Thymus (tissue), 14 donors: ENCODE measurements at places on chromosomes 5 and 9. TPM values are rescaled to one million over a fixed set of nuclear protein-coding genes. Genes with fewer than 3 reads are reported as not detected.

The GARIN3 gene
- not detected for polyA plus RNA-seq

- DNase-seq, result no peak
Measured at GRCh38 chr5:2735996-2736395, 15.5 kb downstream of the IRX2 start.

The CARD19 gene
- 24.8 TPM for polyA plus RNA-seq

GRCh38 chr9:104872656-104873488 lies 55.1 kb downstream of the ABCA1 start:
- DNase-seq, result no peak

DNA sequence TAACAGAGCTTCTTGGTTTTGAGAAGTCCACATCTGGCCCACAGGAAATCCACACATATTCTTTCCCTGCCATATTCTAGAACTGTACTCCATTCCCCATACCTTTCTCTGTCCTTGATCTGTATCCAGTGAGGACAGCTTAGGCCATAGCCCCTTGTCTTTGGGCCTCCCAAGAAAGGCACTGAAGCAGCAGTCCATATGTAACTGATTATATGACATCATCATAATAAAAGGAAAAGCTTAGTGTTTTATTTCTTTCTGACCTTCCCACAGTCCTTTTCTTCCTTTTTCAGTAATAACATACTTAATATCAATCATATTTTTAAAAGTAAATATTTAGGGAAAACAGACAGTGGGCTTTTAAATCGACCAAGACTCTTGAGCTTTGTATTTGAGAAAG lies 222.0 kb downstream of the EDIL3 start:
- no peak for DNase-seq

DNA sequence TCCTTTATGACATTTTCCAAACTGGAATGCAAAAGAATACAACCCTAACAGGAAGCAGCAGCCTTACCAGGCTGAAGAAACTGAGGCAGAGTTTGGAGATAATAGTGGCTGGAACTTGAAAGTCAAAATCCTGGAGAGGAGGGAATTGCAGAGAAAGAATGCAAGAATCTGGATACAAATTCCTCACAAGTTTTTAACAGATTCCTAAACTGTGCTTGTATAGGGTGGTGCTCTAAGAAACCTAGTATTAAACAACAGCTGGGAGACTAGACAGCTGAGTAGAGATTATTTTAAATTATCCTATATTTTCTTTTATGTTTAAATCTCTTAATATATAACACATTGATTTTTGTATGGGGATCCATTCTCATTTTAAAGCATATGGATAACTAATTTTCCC lies 30.7 kb downstream of the INVS start:
- DNase-seq, result no peak

GRCh38 chr5:75138689-75139088 lies 86.3 kb upstream of the GCNT4 start:
- no peak for DNase-seq

- no peak for DNase-seq
Measured at GRCh38 chr5:31962351-31962751, 211.8 kb downstream of the GOLPH3 start.

GRCh38 chr9:89281106-89281505 lies 29.9 kb upstream of the CKS2 start:
- DNase-seq, result no peak

GRCh38 chr9:3824581-3824980 lies 298.8 kb upstream of the RFX3 start:
- DNase-seq, result no peak

The RABEPK gene
- polyA plus RNA-seq, result 19.5 TPM

The TXNDC8 gene
- polyA plus RNA-seq, result 0.02 TPM

GRCh38 chr5:180135967-180136629 lies 64.5 kb upstream of the RNF130 start:
- DNase-seq, result no peak

The ZNF300 gene
- polyA plus RNA-seq, result 10.9 TPM

DNA sequence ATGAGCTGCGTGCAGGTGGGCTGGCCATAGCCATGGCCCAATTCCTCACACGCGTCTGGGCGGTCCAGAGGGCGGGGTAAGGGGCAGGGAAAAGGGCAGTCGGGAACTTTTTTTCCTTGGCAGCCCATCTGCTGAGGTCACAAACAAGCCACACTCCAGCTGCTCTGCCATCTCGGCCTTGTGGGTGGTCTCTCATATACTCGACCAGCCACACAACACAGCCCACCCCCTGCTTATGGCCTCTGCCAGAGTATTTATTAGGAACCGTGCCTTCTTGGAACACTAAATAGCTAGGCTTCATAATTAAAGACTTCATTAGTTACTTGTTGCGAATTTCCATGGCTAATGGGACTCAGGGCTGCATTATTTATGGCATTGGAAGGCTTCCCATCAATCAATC lies 98.5 kb upstream of the LHFPL2 start:
- DNase-seq, result no peak

The DOCK2 gene
- 34.6 TPM for polyA plus RNA-seq

The NTRK2 gene
- 2.7 TPM for polyA plus RNA-seq

The CARTPT gene
- 2.9 TPM for polyA plus RNA-seq

DNA sequence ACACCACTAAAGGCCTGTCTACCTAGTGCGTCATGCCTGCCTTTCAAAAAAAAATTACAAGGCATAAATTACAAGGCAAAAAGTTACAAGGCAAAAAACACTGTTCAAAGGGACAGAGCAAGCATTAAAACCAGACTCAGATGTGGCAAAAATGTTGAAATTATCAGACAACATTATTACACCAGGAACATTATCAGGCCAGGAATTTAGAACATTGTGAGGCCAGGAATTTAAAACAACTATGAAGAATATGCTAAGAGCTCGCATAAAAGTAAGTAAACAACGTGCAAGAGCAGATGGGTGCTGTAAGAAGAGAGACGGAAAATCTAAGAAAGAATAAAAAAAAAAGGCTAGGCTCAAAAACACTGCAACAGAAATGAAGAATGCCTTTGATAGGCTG lies 18.2 kb upstream of the MLANA start:
- DNase-seq, result no peak

The ARAP3 gene
- polyA plus RNA-seq, result 4.2 TPM

- no peak for DNase-seq
Measured at GRCh38 chr5:142262683-142263082, 62.1 kb downstream of the SPRY4 start.

GRCh38 chr9:3850098-3850497 lies 324.3 kb upstream of the RFX3 start:
- no peak for DNase-seq

DNA sequence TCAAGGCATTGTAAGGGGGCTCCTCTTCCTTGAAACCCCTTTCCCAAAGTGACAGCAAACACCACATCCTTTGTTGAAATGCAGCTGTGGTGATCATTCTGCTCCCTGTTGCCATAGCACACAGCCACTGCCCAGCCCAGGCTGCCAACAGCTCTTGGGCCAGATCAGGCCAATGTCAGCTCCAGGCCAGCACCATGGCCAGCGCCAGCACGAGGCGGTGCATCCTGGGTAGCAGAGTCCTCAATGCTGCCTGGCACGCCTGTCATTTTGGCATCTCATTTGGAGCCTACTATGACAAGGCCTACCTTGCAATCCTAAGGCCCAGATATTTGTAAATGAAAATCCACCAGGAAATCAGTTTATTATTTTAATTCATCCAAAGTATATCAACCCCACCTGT lies 390.6 kb downstream of the DNAH5 start:
- no peak for DNase-seq

GRCh38 chr9:105205787-105206495 lies 38.5 kb upstream of the SLC44A1 start:
- no peak for DNase-seq

DNA sequence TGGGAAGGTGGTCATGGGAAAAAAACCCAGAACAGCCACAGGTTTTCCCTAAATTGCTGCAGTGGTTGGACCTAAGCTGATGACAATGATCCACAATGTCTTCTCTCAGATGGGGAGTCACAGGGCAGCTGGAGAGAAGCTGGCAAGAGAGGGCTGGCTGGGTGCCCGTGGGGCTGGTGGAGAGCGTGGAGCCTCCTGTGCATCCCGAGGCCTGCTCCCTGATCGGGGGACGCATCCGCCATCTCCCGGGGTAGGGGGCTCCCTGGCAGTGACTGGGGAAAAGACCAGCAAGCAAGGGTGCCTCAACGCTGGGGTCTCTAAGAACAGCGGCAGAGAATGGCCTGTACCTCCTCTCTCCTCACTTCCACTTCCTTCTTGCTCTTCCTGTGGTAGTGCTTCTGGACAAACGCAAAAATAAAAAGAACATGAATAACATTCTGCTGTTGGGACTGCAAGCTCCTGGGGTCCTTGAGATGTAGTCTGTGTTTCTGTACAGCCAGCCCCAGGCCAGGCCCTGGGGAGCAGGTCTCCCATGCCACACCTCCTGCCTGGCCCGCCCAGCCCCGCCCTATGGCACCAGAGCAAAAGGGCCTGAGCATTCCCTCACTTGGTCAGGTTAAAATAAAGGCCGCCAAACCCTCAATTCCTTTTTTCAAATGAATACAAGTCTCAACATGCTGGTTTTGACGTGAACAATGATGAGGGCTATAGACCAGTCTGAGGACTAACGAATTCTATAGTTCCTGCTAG lies 7.0 kb upstream of the MRNIP start:
- DNase-seq, result no peak
